Kidney tubule cell (primary cell): ENCODE measurements at places on chromosomes 7 and 10.

GRCh38 chr10:114623661-114624294 is 34.3 kb downstream of the ABLIM1 start:
- peak; percentile 95 for DNase-seq

GRCh38 chr7:99837649-99838361 is 10.0 kb downstream of the CYP3A43 start:
- DNase-seq: peak; percentile 68

DNA sequence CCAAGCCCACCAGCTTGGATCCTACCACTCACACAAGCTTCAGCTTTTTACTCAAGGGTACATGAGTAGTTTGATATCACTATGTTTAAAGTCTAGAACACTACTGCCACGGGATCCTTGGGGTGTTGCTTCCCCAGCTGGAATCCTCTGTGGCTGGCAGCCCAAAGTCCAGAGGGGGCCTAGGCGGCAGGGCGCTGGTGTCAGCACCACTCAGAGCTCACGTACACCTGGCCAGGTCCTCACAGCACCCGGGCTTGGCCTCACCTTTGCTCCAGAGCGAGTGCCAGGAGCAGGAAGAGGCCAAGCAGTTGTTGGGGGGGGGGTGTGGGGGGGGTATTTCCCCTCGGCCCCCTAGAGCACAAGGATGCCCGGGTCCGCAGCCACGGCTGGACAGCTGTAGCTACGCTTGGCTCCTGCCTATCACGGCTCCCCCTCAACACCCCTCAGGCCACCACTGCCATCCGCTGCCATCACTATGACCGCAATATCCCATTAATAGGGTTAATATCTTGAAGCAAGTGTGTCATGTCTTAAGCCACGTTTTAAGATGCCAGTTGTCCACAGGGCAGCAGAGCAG is 17.0 kb downstream of the ZDHHC6 start:
- no peak for DNase-seq

GRCh38 chr7:12174931-12175330 is 36.2 kb upstream of the TMEM106B start:
- DNase-seq: peak; percentile 41

DNA sequence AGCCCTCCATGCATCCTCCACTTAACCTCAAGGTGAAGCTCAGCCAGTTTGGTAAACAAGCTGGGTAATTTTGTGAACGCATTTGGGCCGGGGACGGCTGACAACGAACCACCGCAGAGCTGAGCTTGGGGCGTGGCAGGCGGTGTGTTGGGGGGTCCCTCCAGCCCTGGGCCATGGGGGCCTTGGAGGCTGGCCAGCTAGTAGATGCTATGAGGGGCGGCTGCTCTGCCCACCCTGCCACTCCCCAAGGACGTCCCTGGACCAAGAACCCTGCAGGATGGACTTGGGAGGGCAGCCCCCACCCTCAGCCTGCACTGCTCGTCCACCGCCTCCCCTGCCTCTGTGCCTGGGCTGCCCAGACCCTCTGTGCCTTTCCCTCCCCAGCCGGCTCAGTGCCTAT is 12.0 kb upstream of the SCART1 start:
- no peak for DNase-seq

DNA sequence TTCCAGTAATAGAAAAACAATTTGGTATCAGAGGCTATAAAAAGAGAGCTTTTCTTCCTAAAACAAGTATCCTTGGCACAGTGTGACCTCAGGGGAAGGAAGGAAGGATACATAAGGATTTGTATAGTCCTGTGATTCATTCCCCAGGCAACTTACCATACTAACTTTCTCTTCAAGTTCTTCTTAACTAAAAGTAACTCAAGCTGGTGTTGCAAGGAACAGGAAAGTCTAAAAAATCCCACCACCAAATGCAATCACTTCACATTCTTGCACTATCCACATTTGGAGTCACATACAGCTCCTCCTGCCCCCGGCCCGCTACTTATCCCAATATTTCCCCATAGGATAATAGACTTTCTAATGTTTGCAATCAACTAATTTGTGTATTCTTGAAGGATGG is 84.8 kb downstream of the PRKAG2 start:
- no peak for DNase-seq

DNA sequence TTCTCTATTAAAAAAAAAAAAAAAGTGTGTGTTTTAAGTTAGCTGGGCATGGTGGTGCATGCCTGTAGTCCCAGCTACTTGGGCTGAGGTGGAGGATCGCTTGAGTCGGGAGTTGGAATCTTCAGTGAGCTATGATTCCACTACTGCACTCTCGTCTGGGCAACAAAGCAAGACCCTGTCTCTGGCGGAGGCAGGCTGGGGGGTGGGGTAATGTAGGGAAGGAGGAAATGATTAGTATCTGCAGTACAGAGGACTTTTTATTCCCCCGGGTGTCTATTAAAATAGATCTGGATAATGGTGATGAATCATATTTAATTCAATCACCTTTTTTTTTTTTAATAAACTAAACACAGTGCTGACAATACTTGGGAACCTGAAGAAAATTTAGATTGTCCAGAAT is 6.5 kb downstream of the CBX3 start:
- no peak for DNase-seq

- peak; percentile 72 for DNase-seq
Observed at GRCh38 chr7:113209449-113210203, 91.3 kb upstream of the SMIM30 start.

DNA sequence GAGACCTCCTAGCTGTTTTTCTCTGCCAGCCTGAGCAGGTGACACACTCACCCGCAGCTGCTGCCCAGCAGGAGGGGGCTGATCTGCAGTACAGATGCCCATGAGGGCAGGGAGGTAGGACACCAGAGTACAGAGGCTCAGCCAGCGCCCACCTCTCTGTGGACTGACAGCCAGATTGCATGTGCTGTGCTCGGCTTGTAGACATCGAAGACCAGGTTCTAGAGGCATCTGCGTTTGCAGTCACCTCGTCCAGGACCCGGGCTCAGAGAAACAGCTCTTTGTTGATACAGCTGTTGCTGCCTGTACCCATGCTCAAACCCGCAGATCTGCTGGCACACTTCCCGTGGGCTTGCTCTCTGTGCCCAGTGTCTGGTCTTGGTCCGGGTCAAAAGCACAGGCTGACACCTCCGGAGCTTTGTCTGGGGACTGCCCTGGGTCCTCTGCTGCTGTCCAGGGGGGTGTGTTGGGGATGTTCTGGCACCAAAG is 224.7 kb downstream of the GLRX3 start:
- no peak for DNase-seq

DNA sequence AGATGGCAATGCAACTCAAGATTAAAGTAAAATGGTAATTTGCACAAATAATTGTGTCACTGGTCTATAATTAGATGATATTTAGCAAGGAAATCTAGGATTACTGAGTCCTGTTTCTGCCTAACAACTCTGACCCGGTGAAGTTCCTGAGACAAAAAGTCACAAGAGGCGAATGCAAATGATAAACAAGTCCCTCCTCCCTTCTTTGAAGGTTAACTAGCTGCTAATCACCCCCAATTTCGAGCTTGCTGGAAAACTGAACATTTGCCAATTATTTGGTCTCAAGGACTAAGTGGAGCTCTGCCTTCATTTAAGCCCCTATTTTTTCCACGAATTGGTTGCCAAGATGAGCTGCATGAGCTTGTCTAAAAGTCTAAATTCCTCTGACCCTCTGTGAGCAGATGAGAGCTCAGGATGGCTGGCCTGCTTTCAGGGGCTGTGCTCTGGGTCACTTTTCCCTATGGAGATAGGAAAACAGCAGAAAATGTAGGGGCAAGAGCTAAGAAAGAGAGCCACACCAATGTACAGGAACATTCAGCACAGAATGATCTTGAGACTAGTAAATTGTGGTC is 127.3 kb downstream of the MBL2 start:
- no peak for DNase-seq

GRCh38 chr10:103969436-103969835 is 2.5 kb downstream of the SLK start:
- no peak for DNase-seq

DNA sequence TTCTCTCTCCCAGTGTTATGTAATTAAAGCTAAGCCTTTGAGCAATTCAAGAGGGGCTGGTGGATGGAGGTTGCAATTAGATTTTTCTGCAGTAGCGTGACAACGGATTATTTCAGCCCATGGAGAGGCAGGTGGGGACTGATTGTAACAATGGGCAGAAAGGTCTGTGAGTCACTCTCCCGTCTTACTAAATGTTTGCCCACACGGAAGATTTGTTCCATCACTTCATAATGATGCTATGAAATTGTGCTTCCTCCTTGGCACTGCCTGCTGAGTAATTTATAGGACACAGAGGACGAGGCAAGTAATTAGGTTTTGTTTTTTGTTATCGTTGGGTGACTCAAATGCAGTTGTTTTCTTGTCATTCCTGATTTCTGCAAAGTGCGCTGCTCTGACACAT is 594.5 kb upstream of the DPP6 start:
- DNase-seq: peak; percentile 1

- peak; percentile 96 for DNase-seq
Observed at GRCh38 chr7:130901209-130901783, 167.3 kb upstream of the KLF14 start.

- DNase-seq: no peak
Observed at GRCh38 chr7:1853431-1853985, 183.4 kb downstream of the ELFN1 start.

DNA sequence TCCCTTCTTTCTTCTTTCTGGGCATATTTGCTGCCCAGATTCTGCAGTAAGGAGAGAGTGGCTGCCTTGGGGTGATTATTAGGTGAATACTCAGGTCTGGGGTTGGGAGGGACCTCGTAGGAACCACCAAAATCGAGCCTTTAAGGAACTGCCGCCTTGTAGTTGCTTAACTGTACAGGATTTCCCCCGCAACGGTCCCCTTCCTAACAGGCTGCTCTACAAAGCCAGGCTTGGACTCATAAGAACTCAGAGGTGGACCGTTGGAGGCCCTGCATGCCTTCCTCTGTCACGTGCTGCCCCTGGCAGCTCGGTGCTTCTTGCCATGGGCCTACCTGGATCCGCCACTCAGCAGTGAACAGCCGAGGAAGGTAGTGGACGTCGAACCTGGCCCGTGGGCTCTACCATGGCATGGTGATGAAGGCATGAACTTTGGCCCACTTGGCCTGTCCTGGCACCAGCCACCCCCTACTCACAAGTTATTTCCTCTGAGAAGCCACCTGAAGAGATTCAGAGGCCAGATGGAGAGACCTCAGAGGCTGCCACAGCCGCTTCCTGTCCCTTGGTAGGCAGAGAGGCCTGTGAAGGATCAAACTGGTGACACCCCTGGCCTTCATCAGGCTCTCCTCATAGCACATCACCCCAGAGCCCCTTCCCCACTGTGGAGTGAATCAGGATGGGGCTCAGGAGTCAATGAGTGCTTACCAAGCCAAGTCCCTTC is 54.6 kb downstream of the NOD1 start:
- no peak for DNase-seq

DNA sequence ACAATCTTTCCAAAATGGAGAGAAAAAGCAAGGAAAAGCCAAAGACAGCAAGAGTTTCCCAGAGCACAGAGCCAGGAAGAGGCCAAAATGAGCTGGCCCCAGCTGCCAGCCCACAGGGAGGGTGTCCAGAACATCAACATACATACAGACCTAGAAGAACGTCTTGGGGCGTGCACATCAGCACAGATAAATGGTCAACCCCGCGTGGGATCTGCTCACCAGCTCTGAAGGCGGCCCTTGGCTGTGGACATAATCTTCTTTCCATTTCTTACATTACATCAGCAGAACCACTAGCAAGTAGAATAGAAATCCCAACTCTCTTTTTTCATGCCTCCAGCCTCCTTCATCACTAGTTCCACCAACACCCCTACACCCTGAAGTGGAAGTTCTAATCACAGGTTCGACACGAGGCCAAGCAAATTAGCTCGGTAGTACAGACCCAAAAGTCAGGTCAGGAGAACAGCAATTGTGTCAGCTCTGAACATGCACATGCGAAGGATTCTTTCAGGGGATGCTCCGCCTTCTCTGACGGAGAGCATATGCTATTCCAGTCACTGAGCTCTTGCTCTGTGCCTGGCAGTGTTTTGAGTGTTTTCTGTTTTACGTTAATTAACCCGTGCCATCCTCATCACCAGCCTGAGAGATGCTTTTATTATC is 16.4 kb downstream of the SH3PXD2A start:
- no peak for DNase-seq

DNA sequence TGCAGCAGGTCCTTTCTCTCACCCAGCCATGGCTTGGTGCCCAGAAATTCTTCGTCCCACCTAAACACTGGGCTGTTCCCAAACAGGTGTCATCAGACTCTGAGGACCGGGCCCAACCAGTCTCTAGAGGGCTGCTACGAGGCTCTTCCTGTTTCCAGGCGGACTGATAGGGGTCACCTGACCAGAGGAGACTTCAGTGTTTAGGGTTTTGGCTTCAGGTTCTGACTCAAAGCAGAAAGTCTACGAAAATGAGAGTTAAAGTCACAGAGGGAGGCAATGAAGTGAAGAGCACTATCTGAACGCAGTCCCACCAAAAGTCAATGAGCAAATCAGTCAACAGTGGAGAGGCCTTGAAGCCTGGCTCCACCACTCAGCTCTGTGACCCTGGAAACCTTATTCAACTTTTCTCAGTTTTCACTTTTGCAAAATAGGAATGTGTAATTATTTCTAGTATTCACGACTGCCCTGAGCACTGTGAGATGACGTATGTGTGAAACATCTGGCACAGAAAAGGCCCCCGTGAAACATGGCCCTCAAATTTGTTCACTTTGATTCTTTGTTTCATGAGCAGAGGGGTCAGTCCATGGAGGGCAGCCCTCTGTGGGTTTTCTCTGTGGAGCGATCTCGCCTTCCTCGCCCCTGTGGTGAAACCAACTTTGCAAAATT is 189.9 kb upstream of the PDE1C start:
- DNase-seq: no peak

GRCh38 chr10:73889014-73889413 is 14.7 kb upstream of the CAMK2G start:
- peak; percentile 93 for DNase-seq

GRCh38 chr10:95758351-95759025 is 2.5 kb downstream of the ENTPD1 start:
- no peak for DNase-seq

DNA sequence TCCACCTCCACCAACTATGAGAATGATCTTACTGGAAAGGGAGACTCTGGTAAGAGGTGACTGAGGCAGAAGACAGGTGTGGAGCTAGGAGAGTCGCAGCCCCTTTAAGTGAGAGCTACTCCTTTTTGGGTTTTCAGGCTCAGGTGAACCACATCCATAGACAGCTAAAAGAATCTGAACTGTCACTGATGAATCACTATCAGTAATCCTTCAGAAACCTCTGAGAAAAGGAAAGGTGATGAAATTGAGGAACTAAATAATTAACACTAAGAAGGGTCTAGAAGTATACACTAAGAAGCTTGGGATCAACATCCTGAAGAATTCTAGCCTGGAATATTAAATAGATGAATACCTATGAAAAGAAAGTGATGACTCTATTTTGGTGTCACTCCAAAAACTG is 83.0 kb downstream of the SORBS1 start:
- no peak for DNase-seq

DNA sequence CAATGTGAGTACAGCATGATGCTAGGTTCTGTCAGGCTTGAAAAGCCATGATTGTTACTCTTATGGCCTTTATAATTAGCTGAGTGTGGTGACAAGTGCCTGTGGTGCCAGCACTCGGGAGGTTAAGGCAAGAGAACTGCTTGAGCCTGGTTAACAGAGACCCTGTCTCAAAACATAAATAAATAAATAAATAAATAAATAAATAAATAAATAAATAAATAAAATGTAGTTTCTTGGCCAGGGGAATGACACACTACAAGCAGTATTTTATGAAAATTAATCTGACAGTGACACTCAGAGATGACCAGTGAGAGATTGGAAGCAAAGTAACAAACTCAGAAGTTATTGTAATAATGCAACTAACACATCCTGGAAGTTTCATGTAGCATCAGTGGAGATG is 2.3 kb upstream of the MORN4 start:
- DNase-seq: no peak

- DNase-seq: no peak
Observed at GRCh38 chr10:125134916-125135770, 25.2 kb downstream of the CTBP2 start.

GRCh38 chr7:47576031-47576865 is 5.7 kb downstream of the TNS3 start:
- DNase-seq: peak; percentile 94
